ENCODE measurements at places on chromosomes 2 and 18. TPM values are rescaled to one million over a fixed set of nuclear protein-coding genes. Genes with fewer than 3 reads are reported as not detected.

- no peak overlapping the region for H3K4me3 ChIP-seq
- H3K27ac ChIP-seq = no peak overlapping the region
- no peak for DNase-seq
- no peaks in the 10 kb centered on the region for H3K36me3 ChIP-seq
- H3K4me1 ChIP-seq = no peaks in the 10 kb centered on the region
Measured at GRCh38 chr2:56132138-56132537, 51.7 kb upstream of the CCDC85A start.

GRCh38 chr2:195820373-195820772 is 163.3 kb downstream of the SLC39A10 start:
- no peaks in the 10 kb centered on the region for H3K36me3 ChIP-seq
- H3K4me3 ChIP-seq = no peak overlapping the region
- no peak overlapping the region for H3K27ac ChIP-seq
- no peaks in the 10 kb centered on the region for H3K27me3 ChIP-seq
- no peaks in the 10 kb centered on the region for H3K4me1 ChIP-seq
- DNase-seq = no peak

Gene ABHD1
- polyA plus RNA-seq = 1.3 TPM

GRCh38 chr18:28034567-28034966 is 142.4 kb downstream of the CDH2 start:
- no peak overlapping the region for H3K27ac ChIP-seq
- no peak for DNase-seq
- no peaks in the 10 kb centered on the region for H3K27me3 ChIP-seq
- H3K36me3 ChIP-seq = no peaks in the 10 kb centered on the region
- no peak overlapping the region for H3K4me3 ChIP-seq
- H3K4me1 ChIP-seq = no peaks in the 10 kb centered on the region

Gene SPIRE1
- not detected for polyA plus RNA-seq

Gene KCTD1
- polyA plus RNA-seq = not detected

GRCh38 chr2:206873423-206873822 is 65.9 kb upstream of the CPO start:
- H3K27me3 ChIP-seq = no peaks in the 10 kb centered on the region
- H3K27ac ChIP-seq = no peak overlapping the region
- H3K36me3 ChIP-seq = peaks cover 4% of the 10 kb centered on the region
- H3K4me1 ChIP-seq = peaks cover 4% of the 10 kb centered on the region

- no peak overlapping the region for H3K4me3 ChIP-seq
- DNase-seq = no peak
- H3K4me1 ChIP-seq = no peaks in the 10 kb centered on the region
- no peak overlapping the region for H3K27ac ChIP-seq
- peaks cover 46% of the 10 kb centered on the region for H3K27me3 ChIP-seq
- peaks cover 4% of the 10 kb centered on the region for H3K36me3 ChIP-seq
Measured at GRCh38 chr2:575030-575726, 102.0 kb downstream of the TMEM18 start.

Gene CXCR1
- not detected for polyA plus RNA-seq

All from naive B cell (primary cell).